ENCODE measurements at places on chromosomes 13 and 19.
A peak's percentile ranks its signal among the peaks of the same experiment; 100 is the strongest.

DNA sequence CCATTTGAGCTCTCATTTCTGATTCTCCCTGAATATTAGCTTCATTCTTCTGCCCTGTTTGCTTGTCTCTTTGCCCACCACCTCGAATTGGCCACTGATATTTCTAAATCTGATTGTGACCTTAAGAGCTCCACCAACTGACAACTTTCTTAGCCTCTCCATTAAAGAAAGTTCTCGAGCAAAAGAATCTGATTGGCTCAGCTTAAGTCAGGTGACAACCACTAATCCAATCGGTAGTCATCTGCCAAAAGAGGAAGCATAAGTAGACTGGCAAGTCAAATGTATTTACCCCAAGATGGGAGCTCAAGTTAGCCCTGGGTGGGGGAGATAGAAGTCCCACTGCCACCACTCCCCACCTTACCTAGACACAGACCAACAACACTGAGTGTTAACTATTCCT, 41.5 kb downstream of the NOTCH3 start:
- DNase-seq = no peak

DNA sequence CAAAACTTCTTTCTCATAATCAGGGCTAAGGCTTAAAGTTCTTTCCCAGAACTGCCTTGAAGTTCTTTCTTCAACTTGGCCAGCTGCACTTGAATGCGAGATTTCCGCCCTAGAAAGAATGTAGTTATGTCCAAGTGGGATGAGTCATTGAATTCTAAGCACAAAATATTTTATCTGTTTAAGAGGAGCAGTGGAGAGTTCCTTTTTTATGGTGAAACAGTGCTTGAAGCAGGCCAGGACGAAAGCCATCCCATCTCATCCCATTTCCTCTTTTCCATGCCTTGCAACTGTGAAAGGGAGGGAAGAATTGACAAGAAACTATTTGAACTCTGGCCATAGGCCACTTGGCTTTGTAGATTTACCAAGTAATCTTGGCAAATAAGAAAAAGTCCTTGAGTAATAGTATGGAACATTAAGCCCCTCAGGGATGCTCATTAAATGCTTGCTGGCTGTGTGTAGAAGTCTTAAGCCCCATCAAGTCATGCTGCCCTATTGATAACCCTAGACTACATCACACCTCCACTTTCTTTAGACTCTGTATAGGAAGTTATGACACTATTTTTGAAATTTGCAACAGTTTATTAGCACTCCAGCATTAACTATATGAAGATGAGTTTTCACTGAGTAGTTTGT, 174.5 kb downstream of the KCTD12 start:
- no peak for DNase-seq

GRCh38 chr13:111291908-111292307, 28.5 kb upstream of the TEX29 start:
- DNase-seq = no peak

GRCh38 chr19:44566984-44567383, 37.5 kb upstream of the CEACAM20 start:
- DNase-seq = no peak

GRCh38 chr19:13717194-13717643, 47.1 kb upstream of the MRI1 start:
- DNase-seq = no peak

GRCh38 chr19:15025217-15025616, 24.1 kb upstream of the CASP14 start:
- DNase-seq = peak; percentile 23

DNA sequence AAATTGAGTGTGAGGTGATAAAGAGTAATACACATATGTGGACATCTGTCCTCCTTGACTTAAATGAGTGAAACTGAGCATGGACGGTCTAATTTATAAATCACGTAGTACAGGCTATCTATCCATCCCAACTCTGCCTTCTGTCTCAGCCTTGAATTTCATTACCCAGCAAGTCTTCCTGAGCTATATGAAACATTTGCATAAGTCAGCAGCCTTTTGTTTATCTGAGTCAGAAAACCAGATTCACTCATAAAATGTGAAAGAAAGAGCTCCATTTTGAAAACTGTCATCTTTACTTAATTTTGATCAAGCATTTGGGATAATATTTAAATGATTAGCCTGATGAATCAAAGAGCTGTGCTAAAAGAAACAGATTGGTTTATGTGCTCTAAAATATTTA, 197.9 kb downstream of the LHFPL6 start:
- DNase-seq = no peak

DNA sequence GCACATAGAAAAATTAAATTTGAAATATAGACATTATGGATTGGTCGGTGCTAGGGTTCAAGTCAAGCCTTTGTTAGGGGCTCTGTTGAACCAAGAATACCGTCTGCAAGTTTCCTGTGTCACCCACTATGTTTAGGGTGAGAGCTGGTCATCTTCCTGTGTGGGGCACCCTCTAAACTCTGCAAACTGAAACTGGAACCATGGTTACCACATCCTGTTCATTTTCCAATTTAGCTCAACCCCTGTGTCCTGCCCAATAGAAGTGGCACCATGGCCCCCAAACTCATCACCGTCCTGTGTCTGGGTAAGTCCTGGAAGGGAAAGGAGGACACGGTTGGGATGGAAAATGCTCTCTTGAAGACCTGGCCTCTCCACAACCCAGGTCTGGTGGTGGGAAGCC, 29.9 kb downstream of the LAIR2 start:
- no peak for DNase-seq

GRCh38 chr13:22387899-22388298, 717.0 kb downstream of the FGF9 start:
- no peak for DNase-seq

DNA sequence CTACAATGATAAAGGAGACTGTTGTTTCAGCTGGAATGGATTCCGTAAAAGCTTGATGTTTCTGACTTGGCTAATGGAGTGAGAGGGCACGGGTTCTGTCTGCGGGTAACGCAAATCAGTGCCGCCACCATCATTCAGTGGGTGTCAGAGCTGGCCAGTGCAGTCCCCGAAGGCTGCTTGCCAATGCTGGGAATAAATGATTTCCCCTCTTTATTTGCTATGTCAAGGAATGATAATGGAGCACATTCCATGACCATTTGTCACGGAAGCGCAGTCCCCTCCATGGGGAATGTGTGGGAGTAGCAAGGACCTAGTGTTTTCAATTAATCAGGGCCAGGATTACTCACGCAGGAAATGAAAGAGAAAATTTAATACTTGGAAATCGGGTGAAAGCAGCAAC, 899.3 kb downstream of the UQCRFS1 start:
- DNase-seq = no peak

DNA sequence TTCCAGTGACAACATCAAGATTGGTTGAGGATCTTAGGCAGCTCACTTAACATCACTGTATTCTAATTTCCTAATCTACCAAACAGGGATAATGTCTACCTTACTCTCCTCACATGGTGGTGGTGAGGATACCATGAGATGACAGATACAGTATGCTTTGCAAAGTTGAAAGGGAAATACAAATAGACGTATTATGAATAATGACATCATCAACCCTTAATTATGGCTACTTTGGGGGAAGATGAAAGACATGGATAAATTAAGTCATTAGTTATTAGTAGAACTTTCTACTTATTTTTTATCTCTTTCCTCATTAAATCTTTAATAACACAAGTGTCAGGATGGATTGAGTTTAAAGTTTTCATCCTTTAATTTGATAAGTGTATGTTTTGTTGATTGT, 532.5 kb downstream of the KLF12 start:
- DNase-seq = no peak

DNA sequence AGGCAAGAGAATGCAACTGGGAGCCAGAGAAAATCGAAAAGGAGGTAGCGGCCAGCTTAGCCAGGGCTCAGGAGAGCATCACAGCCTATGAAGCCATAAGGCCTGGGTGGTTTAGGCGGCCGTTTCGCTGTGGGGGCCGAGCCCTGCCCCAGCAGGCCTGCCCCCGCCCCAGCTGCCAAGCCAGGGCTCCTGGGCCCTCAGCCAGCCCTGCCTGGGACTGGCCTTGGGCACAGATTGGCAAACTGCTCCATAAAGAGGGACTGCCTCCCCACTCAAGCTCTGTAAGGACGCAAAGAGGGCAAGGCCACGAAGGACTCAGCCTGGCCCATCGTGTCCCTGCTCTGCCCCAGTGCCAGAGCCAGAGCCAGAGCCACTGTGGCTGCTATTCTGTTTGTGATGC, 10.2 kb downstream of the ZNF653 start:
- no peak for DNase-seq

DNA sequence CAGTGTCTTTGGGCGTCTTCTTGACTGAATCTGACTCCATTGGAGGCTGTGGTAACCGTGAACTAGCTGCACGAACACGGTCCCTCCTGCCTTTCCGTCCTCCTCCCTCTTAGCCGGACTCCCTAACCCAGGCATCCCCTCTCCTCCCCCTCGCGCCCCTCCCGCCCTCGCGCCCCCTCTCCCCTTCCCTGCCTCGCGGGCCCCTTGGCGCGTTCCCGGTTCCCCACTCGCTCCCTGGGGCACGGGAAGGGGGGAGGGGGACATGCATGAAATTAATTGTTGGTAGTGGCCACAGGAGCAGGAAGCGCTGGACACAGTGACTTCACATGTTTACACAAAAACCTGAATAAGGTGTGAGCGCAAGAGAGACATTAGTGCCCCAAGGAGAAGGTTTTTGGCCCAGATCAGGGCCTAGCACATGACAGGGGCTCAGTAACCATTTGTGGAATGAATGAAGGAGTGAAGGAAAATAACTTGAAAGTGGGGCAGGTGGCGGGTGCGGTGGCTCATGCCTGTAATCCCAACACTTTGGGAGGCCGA, 279 bp downstream of the DMRTC2 start:
- DNase-seq = no peak

DNA sequence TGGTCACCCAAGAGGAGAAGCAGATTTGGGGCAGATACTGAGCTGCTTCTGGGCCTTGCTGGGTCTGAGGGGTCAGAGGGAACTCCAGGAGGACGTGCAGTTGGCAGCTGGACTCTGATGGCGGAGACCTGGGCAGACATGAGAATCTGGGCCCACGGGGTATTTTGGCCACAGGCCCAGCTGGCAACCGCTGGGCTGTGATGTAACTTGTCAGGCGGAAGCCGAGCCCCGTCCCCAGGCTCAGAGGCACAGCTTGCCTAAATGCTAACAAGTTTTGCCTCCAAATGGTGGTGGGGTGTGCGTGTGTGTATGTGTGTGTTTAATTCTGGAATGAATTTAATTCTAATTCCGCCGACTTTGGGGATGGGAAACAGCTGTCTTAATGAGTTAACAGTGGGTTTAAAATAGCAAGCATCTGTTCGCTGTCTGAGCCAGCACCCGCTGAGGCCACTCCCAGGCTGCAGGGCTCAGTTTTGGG, 11.6 kb downstream of the ZNRF4 start:
- DNase-seq = no peak

DNA sequence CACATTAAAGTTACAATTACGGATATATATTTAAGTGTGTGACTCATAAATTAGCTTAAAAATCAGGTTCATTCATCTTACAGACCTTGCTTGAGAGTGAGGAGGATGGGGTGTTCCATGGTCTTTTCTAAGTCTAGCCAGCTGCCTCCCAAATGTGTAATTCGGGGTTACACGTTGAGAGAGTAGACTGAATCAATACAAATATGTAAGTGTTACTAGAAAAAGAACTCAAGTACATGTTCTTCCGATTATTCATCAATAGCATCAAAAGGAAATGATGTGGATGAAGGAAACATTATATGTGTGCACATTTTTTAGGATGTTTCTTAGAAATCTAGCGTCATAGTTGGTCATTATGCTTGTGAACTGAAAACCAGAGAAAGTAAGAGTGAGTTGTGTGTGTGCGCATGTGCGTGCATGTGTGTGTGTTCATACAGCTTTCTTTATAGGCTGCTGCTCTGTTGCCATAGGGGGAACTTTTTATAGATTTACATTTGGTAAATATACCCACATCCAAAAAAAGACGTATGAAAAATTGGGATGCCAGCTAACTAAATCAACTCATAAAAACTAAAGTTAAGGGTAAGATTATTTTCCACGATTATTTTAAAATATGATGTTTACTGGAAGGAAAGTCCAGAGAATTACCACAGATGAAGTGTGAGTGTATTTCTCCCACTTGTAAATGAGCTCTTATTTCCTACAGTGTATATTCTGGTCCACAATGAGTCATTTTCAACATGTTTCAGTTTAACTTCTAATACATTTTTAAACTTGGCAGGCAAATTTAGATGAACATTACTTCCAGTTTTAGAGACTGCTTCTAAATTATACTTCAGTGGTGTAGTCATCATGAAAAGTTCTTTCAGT, 82.4 kb downstream of the PIBF1 start:
- DNase-seq = no peak

DNA sequence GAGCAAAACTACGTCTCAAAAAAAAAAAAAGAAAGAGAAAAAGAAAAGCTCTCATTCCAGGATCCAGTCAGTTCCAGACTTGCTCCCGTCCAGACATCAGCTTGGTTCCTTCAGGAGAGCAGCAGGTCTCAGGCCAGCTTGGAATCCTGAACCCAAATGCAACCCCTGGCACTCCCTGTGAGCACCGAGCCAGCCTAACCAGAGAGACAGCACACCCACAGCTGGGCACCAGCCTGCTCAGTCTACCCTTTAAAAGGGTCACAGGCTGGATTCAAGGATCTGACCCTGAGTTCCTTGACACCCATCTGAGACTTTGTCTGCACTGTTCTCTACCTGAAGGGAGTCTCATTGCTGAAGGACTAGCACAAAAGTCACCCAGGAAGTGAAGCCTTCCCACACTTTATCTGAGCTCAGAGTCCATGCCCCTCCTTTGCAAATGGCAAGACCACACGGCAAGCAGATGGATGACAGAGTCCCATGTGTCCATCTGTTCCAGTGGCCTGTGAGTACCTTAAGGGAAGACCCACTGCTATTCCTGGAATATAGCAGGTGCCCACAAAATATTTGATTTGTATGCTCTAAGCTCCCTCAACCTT, 1.4 kb downstream of the PEPD start:
- DNase-seq = no peak

- no peak for DNase-seq
These were observed 591 bp downstream of the DOHH start for GRCh38 chr19:3499738-3500428.

- no peak for DNase-seq
These were observed 1.3 kb downstream of the ZIC2 start for GRCh38 chr13:99982731-99983498.

DNA sequence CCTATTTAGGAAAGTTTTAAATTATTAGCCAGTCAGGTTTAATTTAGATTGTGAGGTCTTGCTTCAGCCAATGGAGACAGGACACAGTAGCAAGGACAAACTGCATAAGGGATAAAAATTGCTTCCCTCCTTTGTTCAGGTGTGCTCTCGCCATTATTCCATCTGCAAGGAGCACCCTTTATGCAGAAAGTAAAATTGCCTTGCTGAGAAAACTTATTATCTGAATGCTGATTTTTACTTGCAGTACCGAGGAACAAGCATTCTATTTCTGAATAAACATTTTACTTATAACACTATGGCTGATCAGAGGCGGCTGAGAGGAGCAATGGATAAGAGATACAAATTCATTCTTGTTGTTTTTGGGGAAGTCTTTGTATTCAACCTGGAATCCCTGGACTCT, 8.0 kb downstream of the CYP4F22 start:
- DNase-seq = no peak

GRCh38 chr19:993831-994393, 6.3 kb upstream of the GRIN3B start:
- DNase-seq = no peak

DNA sequence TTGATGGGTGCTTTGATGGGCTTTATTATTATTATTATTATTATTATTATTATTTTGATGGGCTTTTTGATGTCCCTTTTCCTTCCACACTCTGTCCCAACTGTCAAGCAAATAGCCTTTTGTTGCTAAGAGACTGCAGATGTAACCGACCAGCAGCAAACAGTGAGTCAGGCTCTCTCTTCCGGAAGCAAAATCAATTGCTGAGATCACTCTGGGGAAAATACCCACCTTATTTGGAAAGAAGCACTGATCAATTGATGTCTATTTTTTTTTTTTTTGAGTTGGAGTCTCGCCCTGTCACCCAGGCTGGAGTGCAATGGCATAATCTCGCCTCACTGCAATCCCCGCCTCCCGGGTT, 2.9 kb downstream of the LDLR start:
- DNase-seq = no peak
